ENCODE measurements at places on chromosomes 12 and 14.

- DNase-seq: no peak
Observed at GRCh38 chr12:81502912-81503695, 256.0 kb downstream of the PPFIA2 start.

DNA sequence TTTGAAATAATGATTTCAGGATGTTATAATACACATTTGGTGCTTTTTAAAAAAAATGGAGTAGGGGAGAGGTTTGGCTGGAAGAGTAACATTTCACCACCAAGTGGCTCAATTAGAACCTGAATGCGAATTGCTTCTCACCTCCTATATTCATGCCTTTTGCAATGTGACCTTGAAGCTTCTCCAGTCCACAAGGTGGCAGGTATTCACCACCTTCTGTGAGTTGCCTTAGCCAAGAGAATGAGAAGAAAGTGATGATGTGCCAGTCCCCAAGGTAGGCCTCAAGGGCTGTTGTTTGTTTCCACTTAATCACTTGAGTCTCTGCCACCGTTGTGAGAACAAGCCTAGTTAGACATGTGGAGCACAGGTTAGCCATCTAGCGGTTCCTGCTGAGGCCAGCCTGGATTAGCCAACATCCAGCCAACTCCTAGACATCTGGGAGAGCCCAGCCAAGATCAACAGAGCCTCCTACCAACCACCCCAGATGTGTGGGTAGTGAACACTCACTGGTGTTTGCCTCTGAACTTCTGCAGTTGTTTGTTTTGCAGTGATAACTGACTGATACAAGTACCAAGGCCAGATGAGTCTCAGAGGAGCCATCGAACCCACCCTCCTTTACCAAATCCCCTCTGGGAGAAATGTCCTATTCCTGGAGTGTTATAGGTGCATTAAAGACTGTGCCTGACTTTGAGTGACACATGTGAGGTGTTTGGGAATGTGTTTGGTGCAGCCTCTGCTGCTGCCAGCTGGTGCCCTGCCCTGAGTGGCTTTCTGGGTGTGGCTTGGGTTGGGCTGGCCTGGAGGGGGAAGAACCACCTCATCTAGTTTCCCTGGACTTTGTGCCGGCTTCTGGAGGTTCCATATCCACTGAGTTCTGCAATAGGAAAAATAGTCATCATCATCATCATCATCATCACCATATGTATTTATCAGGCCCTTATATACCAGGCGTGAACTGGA, 132.5 kb upstream of the RFLNA start:
- no peak for DNase-seq

DNA sequence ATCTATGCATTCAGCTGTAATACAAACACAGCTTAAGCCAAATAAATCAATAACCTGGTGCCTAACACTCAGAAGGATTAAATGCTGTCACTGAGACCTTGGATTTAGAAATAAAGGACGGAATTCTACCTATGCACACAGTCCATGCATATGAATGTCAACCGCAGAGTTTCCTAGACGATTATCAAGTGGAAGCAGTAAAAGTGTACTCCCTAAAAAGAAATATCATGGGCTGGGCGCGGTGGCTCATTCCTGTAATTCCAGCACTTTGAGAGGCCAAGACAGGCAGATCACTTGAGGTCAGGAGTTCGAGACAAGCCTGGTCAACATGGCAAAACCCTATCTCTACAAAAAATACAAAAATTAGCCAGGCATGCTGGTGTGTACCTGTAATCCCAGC, 188.2 kb upstream of the DYRK2 start:
- DNase-seq: no peak

- DNase-seq: no peak
Observed at GRCh38 chr12:70619471-70620152, 17.6 kb downstream of the PTPRB start.

GRCh38 chr12:29707846-29708245, 75.9 kb downstream of the TMTC1 start:
- no peak for DNase-seq

- no peak for DNase-seq
Observed at GRCh38 chr14:100779691-100780080, 46.2 kb upstream of the MEG3 start.

GRCh38 chr14:96027431-96028355, 11.5 kb upstream of the C14orf132 start:
- no peak for DNase-seq

- DNase-seq: peak; percentile 23
Observed at GRCh38 chr12:16076557-16076956, 165.4 kb downstream of the DERA start.

DNA sequence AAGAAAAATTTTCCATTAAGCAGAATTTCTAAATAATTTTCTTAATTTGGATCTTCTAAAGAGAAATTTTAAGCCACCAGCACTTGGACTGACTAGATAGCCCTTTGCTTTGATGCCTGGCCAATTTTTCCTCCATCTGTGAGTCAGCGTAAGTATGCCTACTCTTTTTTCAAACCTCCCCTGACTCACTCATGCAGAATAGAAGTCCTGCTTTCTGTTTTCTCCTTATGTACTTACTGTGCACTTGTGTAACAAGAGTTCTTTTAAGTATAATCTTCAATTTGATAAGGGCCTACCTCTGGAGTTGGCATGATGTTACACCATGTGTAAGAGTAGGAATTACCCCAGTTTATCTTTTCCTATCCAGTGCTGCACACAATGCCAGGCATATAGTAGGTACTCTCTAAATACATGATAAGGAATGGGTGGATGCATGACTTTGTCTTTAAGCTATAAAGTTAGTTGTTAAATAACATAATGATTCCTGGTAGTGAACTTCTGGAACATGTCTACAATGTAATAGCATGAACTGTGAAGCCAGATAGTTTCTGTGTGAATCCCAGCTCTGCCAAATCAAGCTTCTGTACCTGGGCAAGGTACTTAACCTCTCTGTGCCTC, 329.6 kb downstream of the TMTC2 start:
- no peak for DNase-seq

GRCh38 chr14:81401420-81402122, 1.4 kb upstream of the STON2 start:
- DNase-seq: no peak

DNA sequence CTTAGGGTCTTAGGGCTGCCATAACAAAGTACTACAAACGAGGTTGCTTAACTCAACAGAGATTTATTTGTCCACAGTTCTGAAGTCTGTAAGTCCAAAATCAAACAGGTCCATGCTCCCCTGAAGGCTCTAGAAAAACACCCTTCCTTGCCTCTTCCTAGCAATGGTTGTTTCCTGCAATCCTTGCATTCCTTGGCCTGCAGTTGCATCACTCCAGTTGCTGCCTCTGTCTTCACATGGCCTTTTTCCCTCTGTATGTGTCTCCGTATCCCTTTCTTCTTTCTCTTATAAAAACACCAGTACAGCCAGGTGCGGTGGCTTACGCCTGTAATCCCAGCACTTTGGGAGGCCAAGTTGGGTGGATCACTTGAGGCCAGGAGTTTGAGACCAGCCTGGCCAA, 17.4 kb downstream of the KCNMB4 start:
- no peak for DNase-seq

All from iPS DF 19.7 (cell line).